ENCODE measurements at places on chromosomes 3 and 15.

GRCh38 chr3:78571486-78571885, 1196.3 kb downstream of the ROBO1 start:
- no peak for ATAC-seq

- ATAC-seq, result no peak
Measured at GRCh38 chr3:148203297-148204010, 494.2 kb upstream of the AGTR1 start.

DNA sequence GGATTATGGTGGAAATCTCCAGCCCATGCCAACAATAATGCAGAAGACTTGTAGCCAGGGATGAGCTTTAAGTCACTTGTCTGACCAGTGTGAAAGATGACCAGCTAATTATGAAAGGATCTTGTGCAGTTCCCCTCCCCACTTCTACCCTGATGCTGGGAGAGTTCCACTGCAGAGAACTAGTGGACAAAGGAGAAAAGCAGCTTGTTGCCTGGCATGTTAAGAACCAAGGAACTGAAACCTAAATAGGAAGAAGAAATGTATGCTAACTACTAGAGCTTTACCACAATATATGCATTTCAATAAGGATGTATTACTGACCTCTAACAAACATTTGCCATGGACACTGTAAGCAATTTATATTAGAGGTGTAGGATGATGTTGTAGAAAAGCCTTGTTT, 52.2 kb upstream of the CSTA start:
- no peak for ATAC-seq

- no peak for ATAC-seq
Measured at GRCh38 chr15:74444106-74445062, 10.6 kb upstream of the SEMA7A start.

GRCh38 chr15:44319385-44319784, 30.9 kb downstream of the GOLM2 start:
- ATAC-seq, result peak; percentile 70

DNA sequence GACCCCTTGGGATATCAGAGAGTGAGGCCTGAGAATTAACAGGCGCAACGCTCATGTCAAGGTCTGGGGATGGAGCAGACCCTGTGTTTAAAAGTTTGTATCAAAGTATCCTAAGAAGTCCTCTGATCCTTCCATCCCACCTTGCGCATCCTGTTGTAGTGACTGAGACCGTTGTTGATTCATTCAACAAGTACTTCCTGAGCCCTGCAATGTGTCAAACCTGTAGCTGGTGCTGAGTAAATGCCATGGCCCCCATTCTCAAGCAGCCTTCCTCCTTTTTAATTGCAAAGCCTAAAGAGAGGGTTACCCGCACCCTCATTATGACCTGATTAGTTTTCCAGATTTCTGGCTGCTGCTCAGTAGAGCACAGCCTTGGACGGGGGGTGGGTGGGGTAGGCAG, 46.4 kb downstream of the RPLP1 start:
- no peak for ATAC-seq

- ATAC-seq, result no peak
Measured at GRCh38 chr15:100516643-100517512, 11.9 kb downstream of the CERS3 start.

GRCh38 chr3:176780766-176781165, 416.5 kb downstream of the TBL1XR1 start:
- no peak for ATAC-seq

- no peak for ATAC-seq
Measured at GRCh38 chr15:65245096-65245856, 34.0 kb upstream of the CILP start.

GRCh38 chr3:145058483-145058882, 1086.9 kb downstream of the DIPK2A start:
- no peak for ATAC-seq

- ATAC-seq, result no peak
Measured at GRCh38 chr15:63075015-63075983, 32.8 kb downstream of the TPM1 start.

DNA sequence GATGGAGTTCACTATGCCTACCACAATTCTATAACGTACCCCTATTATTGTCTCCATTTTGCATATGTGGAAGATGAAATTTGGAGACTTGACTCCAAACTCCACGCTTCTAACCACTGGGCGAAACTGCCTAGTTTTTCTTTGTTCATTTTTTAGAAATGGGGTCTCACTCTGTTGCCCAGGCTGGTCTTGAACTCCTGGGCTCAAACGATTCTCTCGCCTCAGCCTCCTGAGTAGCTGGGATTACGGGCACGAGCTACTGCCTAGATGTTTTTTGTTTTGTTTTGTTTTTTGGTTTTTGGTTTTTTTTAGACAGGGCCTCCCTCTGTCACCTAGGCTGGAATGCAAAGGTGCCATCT, 584 bp upstream of the RPL32 start:
- no peak for ATAC-seq

DNA sequence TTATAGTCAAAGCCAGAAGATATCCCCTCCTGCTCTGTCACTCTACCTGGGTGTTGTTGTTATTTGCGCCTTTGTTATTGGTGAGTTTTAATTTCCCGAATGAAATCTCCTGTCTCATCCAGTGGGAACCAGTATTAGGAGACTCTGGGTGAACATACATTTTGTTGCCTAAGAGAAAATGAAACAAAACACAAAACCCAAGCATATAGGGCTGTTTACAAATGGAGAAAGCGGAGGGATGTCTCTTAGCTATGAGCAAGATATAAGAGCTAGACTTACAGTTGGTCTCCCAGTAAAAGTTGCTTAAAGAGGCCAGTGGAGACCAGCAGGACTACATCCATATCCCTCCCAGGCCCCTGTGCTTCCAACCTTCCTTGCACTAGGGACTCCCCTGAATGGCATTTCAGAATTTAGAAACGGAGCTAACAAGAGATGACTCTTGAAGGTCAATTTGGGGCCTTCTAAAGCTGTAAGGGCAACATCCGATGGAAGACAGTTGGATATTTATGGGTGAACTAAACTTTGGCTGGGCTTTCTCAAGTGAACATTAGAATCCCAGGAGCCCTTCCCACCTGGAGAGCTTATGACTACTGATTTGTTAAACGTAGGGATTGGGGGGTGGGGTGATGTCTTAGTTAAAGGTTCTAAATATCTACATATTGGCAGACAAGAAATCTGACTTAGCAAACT, 2.7 kb downstream of the EOMES start:
- ATAC-seq, result no peak

DNA sequence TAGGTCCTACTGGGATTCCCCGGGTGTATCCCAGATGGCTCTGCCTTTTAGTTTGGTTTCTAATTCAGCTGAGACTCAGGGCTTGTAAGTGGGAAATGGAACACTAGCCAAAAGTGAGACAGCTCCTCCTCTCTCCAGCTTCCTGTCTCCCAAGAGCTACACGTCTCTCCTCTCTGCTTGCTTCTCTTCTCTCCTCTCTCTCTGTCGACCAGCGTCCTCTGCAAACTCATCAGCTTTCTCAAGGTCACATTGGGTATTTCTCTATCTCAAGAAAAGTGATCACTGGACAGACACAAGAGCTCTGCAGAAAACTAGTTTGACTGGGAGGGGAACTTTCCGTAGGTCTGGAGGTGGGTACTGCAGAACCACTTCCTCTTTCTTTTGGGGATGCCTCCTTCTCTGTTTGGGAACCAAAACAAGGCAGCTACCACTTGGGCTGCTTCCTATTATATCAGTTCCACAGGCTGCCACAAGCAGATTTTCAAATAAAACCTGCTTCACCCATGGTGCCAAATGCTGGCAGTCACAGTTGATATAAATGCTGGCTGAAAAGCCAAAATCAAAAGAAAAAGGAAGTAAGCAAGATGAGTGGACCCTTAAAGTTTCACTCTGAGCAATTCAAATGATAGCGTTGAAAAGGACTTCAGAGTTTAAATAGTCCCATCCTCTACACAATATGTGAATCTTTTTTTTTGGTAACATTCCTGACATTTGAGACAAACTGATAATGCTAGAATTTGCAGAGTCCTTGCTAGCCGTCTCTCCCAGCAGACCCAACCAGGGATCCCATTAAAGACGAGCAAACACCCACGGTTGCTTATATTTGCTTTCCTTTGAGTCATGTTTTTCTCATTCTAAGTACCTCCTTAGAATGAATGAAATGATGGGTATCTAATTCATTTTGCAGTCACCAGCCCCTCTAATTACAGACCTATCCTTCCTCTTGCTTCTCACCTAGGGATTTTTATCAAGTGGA, 7.2 kb upstream of the DYNC1LI1 start:
- ATAC-seq, result peak; percentile 97

DNA sequence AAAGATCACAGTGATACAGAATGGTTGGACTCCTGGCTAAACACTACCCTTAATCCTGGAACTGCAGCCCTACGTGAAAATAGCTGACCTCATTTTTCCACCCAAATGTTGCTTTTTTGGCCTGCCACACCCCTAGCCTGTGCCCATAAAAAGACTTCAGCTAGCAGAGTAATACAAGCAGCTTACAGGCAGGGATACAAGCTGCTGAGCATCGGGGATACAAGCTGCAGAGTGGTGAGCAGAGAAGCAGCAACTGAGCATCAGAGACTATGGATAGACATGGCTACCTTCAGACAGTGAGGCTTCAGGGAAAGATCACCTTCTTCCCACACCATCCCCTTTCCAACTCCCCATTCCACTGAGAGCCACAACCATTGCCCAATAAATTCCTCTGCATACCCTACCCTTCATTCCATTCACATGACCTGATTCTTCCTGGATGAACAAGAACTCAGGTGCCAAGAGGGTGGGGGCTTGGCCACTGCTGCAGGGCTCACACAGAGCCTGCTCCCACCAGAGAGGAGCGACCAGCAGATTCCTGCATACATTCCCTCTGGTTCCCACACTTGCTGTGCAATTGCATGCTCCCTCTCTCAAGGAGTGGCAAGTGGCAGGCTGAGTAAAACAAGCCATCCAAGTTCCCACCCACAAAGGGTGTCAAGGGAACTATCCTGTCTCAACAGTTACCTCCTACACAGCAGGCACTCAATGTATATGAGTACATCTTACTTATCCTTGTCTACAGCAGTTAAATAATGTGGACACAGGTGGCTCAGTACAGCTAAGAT, 217.5 kb downstream of the ALCAM start:
- peak; percentile 55 for ATAC-seq

DNA sequence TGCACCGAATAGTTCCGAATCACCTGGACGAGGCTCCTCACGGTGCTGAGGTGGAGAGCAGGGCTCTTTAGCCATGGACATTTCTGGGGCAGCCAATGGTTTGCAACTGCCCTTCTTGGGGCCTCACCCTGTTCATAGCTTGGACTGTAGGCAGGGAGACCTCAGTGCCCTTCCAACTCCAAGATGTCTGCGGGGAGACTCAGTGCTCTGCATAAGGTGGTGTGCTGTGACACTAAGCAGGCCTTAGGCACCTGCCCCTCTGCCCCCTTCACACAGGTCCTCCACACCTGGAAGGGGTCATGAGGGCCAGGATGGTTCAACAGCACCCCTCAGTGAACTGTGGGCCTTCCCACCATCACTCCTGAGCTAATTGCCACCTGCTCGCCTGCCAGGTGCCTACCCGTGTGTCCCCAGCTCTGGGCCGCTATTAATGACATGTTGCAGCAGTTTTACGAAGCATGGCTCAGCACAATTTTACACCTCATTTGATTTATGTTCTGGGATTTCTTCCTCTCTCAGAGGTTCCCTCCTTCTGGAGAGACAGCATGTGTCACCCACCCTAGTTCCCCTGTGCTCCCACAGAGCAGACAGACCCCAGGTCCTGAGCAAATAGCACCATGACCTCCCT, 101.2 kb upstream of the SMAD3 start:
- no peak for ATAC-seq

DNA sequence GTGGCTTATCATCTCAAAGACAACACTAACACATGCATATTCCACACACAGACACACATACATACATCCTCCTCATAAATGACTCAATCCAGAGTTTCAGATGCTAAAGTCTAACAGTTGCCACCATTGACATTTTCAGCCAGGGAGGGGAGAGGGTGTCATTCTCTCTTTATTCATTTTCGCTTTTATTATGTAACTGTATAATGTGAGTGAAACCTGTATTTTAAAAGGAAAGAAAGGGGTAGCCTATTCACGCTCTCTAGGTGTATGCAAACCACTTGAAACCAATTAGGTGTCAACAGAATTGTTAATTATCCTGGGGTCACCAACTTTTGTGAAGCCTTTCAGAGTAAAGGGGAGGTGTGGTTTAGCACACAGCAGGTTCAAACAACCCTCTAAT, 1282.9 kb downstream of the ROBO2 start:
- no peak for ATAC-seq

Data from stimulated activated memory B cell treated with anti-CD40 and anti-IgM and Interleukin-4, amounts not matched to agents 10 μg/mL and 1 μg/mL and 100 μg/mL, for 72 hours (primary cell).